Lung (tissue), 17 donors: ENCODE measurements at places on chromosomes 5 and 9. TPM values are rescaled to one million over a fixed set of nuclear protein-coding genes. Genes with fewer than 3 reads are reported as not detected.

Gene F2RL1
- total RNA-seq: 19.2 TPM

Gene F2RL2
- total RNA-seq: 0.80 TPM

Gene SERF1B
- 16.5 TPM for total RNA-seq

Gene TNFSF8
- total RNA-seq: 8.7 TPM

Gene PDGFRB
- total RNA-seq: 215 TPM

Gene CDC25C
- total RNA-seq: 3.0 TPM

Gene CD180
- total RNA-seq: 2.6 TPM

Gene C9orf153
- total RNA-seq: 2.7 TPM

Gene HNRNPAB
- total RNA-seq: 140 TPM

Gene FBP2
- 0.88 TPM for total RNA-seq

Gene PLPP1
- total RNA-seq: 129 TPM

Gene CDKN2B
- 16.1 TPM for total RNA-seq

Gene SAP30L
- total RNA-seq: 31.5 TPM

Gene DMRT3
- not detected for total RNA-seq

Gene TMEM232
- 13.5 TPM for total RNA-seq

Gene S1PR3
- total RNA-seq: 14.5 TPM
